Stimulated activated CD8-positive, alpha-beta memory T cell treated with anti-CD3 and anti-CD28 coated beads, Interleukin-15, amount 100 ng/mL, for 4 hours (primary cell): ENCODE measurements at places on chromosomes 7 and 10.
A peak's percentile ranks its signal among the peaks of the same experiment; 100 is the strongest.

DNA sequence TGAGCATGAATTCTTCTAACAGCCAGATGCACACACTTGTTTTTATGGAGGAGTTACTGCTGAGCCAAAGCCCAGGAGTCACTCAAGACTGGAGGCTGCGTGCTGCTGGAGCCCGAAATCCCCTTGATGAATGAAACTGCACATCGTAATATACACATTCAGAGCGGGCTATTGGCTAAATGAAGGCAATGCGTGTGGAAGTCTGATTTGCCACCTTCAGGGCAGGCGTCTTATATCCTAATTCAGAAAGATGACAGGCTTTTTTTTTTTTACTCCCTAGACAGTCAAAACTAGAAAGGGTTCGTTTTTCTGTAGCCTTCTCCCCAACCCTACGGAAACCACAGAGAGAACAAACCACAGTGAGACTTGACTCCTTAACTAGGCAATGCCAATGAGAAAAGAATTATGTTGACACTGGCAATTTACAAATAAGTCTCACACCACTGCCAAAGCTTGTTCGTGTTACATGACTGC, 227.2 kb upstream of the KLF14 start:
- DNase-seq = peak; percentile 66

GRCh38 chr7:103888603-103889153, 100.8 kb downstream of the RELN start:
- DNase-seq = no peak

GRCh38 chr10:34348917-34349485, 466.1 kb downstream of the PARD3 start:
- peak; percentile 1 for DNase-seq

GRCh38 chr7:78090616-78091015, 292.0 kb downstream of the PHTF2 start:
- no peak for DNase-seq

- DNase-seq = no peak
Observed at GRCh38 chr7:130037703-130038102, 13.5 kb downstream of the ZC3HC1 start.
